ENCODE measurements at places on chromosomes 5 and 9.

- DNase-seq, result no peak
Observed at GRCh38 chr5:147954971-147955370, 48.6 kb upstream of the C5orf46 start.

DNA sequence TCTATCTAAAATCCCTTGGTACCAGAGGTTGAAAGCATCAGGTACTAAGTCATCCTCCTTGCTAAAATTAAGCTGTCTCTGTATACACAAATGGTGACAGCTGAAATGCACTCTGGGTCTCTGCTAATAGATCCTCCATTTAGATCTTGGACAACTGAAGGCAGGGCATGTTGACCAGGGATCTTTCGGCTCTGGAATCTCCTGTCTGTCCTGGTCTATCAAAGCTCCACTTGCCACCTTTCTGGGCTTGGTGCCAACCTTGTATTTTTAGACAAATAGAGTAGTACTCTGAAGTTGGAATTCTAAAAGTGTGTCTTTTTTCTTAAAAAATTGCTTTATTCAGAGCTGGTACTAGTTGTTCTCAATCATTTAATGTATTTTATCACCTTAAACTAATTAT is 135.2 kb upstream of the HMHB1 start:
- DNase-seq, result no peak

GRCh38 chr9:92770360-92770995 is 5.8 kb upstream of the BICD2 start:
- DNase-seq, result no peak

DNA sequence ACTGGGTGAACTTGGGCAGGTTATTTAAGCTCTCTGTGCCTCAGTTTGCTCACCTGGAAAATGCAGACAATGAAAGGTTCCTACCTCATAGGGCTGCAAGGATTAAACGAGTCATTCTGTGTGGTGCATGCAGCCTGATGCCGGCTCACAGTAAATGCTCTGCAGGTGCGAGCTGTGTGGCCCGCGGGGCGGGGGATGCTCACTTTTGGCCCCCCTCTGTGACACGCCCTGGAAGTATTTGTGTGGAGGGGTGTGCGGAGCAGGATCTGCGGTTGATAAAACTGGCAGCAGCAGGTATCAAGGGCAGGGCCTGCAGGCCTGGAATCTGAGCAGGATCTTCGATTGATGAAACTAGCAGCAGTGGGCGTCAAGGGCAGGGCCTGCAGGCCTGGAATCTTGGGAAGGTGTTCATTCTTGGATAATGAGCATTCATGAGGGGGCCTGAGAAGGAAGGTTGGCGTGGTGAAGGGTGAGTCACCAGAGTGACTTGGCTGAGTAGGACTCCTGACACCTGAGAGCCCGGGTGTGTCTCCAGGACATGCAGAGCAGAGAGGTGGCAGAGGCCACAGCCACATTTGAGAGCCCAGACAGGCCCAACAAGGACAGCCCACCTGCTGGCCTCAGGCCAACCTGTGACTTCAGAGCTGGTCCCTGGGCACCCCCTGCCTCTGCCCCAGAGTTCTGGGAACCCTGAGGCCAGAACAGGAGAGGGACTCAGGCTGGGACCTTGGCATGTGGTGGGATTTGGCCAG is 11.9 kb downstream of the UNC5A start:
- no peak for DNase-seq

DNA sequence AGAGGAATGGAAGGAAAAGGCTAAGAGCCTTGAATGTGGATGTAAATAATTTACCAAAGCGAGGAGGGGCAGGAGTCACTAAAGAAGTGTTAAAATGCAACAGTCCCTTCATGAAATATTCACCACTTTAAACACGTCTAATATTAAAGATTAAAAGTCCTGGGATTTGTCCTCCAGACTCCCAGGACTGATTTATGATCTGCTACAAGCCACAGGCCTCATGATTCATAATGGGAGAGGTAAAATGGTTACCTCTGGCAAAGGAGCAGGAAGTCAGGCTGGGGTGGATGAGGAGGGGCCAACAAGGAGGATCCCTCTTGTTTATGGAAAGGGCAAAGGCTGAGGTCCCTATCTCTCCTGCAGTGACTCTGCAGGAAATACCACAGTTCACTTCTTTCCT is 292.4 kb downstream of the TRIM32 start:
- no peak for DNase-seq

- no peak for DNase-seq
Observed at GRCh38 chr5:109759306-109759705, 69.6 kb downstream of the MAN2A1 start.

- DNase-seq, result peak; percentile 48
Observed at GRCh38 chr5:159965031-159965837, 43.7 kb upstream of the TTC1 start.

DNA sequence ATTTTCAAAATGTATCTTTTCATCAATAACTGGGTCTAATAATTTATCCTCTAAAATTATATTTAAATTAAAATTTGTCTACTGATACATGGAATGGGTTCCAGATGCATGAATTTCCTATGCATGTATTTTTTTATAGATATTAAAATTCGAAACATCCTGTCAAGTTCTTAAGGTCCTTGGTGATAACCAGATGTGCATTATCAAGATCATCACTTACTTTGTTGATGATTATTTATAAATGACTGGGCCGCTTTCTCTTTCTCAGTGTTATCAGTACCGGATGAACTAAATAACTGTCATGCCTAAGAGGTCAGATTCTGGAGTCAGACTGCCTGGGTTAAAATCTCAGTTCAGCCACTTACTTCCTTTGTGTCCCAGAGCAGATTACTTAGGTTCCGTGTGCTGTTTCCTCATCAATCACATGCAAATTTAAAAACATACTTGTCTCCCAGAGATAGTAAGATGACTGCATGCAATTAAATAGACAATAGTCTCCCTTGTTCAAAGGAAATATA is 124.3 kb downstream of the TEX10 start:
- DNase-seq, result no peak

DNA sequence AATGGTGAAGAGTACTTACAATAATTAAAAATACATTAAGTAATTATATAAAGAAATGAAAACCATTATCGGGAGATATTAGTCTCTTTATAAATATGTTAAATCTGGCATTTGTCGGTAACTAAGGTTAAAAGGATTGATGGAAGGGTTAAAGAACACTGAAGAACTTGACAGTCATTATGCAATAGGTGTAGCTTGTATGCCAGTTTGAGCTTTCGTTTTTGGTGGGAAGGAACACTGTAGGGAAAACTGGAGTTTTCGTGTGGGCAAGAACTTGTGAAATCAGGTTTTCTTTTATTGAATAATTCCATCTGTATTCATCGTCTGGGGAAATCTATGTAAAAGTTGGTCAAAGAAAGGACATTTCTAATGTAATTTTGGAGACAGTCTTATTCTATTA is 142.3 kb downstream of the DMRTA1 start:
- no peak for DNase-seq

DNA sequence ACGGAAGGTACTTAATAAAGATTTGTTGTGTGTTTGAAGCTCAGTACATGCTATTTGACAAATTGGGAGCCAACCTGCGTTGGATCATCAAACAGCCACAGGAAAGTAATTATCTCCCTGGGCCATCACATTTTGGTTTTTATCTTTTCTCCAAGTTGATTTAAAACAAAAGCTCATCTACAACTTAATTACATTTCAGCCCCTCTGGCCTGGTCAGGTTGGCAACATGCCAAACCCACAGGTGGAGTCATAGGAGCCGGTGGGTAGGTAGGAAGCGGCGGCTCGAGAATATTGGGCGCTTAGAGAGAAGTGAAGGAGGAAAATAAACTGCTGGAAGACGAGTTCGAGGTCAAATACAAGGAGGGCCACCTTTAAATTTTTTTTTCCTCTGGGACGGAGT is 64.9 kb upstream of the FANCC start:
- DNase-seq, result no peak

- no peak for DNase-seq
Observed at GRCh38 chr5:157668356-157668755, 3.0 kb upstream of the C5orf52 start.

DNA sequence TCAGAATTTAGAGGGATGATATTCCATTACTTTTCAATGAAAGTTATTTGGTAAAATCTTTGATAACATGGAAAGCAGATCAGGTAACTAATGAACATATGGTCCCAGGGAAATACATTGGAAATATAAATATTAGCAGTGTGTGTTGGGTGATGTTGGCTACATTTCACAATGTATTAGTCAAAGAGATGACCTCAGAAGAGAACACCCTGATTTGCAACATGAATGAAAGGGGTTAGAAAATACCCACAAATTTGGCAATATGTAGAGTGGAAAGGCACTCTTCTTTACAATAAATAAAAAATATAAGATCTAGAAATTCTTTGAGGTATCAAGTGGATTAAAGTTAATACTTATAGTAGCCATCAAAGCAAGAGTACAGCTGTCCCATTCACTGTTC is 606.7 kb downstream of the PSAT1 start:
- DNase-seq, result no peak
